ENCODE measurements at places on chromosomes 13 and 19. TPM values are rescaled to one million over a fixed set of nuclear protein-coding genes. Genes with fewer than 3 reads are reported as not detected.

GRCh38 chr19:571566-571974, 826 bp upstream of the BSG start:
- no peak for DNase-seq
- peak overlapping the region; percentile 100 for H3K4me3 ChIP-seq
- H3K27ac ChIP-seq = peak overlapping the region; percentile 96
- H3K36me3 ChIP-seq = no peaks in the 10 kb centered on the region
- H3K27me3 ChIP-seq = no peaks in the 10 kb centered on the region
- no peaks in the 10 kb centered on the region for H3K4me1 ChIP-seq

- H3K27ac ChIP-seq = no peak overlapping the region
- no peaks in the 10 kb centered on the region for H3K36me3 ChIP-seq
- no peaks in the 10 kb centered on the region for H3K27me3 ChIP-seq
- no peak for DNase-seq
- no peaks in the 10 kb centered on the region for H3K4me1 ChIP-seq
- no peak overlapping the region for H3K4me3 ChIP-seq
Observed at GRCh38 chr13:92136449-92137155, 738.2 kb downstream of the GPC5 start.

- no peaks in the 10 kb centered on the region for H3K27me3 ChIP-seq
- H3K4me3 ChIP-seq = no peak overlapping the region
- peaks cover 36% of the 10 kb centered on the region for H3K4me1 ChIP-seq
- no peaks in the 10 kb centered on the region for H3K36me3 ChIP-seq
Observed at GRCh38 chr19:49954933-49955332, 6.0 kb downstream of the SIGLEC11 start.

DNA sequence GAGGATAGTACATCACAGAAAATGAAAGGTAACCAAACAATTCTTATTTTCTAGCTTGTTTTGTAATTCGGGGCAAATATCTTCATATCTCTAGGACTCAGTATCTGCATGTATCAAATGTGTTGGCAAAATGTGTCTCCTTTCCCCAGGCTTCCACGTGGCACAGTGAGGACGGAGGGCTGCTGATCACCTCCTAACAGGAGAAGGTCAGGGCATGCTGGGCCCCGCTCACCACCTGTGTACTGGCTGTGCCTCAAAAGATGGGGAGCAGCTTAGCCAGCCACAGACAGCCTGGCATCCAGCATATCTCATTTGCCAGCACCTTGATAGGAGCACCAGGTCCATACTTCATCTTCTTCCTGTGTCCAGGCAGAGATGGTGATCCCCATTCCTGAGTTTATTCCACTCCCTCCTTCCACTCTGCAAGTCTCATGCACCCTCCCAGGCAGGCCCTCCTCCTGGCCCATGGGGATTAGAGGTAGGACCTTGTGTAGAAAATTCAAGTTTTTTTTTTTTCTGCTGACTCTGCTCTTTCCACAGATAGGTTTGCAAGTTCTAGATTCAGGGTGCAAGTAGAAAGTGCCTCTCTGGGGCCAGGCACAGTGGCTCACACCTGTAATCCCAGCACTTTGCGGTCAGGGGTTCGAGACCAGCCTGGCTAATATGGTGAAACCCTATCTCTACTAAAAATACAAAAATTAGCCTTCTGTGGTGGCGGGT, 1639.0 kb upstream of the SLC10A2 start:
- no peaks in the 10 kb centered on the region for H3K36me3 ChIP-seq
- H3K4me1 ChIP-seq = no peaks in the 10 kb centered on the region
- no peaks in the 10 kb centered on the region for H3K27me3 ChIP-seq
- H3K27ac ChIP-seq = no peak overlapping the region
- H3K4me3 ChIP-seq = no peak overlapping the region

GRCh38 chr13:80363890-80364503, 23.1 kb upstream of the SPRY2 start:
- DNase-seq = no peak
- H3K36me3 ChIP-seq = no peaks in the 10 kb centered on the region
- H3K4me1 ChIP-seq = peaks cover 4% of the 10 kb centered on the region
- H3K27ac ChIP-seq = no peak overlapping the region

GRCh38 chr13:24922387-24922744, 158.4 kb downstream of the RNF17 start:
- H3K36me3 ChIP-seq = no peaks in the 10 kb centered on the region
- no peaks in the 10 kb centered on the region for H3K27me3 ChIP-seq

DNA sequence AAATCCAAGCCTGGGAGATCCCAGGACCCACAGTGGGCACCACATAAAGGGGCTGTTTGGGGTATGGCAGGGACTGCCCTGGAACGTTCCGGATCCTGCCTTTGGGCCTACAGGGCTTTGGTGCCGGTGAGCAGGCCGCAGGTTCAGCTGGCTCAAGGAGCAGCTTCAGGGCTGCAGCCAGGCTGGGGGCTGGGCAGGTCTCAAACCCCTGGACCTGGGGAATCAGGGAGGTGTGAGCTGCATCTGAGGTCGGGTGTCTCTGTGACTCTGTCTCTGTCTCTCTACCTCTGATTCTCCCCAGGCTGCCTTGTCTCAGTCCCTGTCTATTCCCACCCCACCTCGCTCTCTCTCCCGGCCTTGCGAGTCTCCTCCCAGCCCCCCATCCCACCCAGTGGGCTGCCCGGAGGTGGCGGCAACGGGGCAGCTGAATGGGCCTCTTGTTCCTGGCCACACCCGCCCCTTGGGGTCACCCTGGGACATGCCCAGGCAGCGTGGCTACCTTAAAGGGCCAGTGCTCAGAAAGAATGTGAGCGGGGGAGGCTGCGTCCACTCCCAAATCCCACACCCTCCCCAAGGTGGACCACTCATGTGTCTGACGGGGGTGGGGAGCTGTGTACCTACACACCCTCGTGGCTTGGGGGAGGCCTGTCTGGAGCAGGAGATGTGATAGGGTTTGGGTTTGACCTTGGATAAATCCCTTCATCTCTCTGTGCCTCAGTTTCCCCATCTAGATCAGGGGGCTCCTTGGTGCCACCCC, 31.1 kb downstream of the NFIC start:
- H3K27me3 ChIP-seq = no peaks in the 10 kb centered on the region
- H3K4me3 ChIP-seq = peak overlapping the region; percentile 37
- peaks cover 3% of the 10 kb centered on the region for H3K36me3 ChIP-seq
- DNase-seq = peak; percentile 74

DNA sequence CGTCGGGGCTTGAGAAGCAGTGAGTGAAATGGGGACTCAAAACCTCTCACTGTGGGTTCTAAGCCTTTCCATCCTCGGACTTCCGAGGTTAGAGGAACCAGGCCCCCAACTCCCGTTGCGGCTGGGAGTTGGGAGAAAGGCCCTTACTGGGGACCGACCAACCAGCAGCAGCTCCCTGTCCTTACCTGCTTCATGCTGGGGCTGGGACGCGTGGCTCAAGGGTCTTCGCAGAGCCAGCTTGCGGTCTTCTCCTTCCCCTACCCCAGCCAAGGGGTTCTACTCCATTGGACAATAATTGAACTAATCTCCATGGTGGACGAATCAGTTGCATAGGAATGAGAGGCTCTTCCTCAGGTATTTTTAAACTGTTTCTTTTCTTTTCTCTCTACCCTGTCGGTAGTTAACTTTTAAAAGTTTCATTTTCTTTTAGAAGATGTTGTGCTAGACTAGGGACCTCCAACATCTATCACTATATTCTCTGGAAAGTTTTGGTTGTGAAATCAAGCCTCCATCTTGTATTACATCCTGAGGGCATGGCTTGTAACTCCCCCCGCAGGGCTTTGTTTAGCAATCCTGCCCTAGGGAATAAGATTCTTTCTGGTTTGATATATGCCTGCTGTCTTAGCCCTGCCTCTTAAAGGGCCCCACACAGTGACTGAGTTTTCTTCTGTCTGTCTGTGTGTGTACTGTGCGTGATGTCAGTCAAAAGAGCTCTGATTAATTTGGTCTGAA, 1027.1 kb upstream of the PCDH9 start:
- H3K4me3 ChIP-seq = no peak overlapping the region
- no peak for DNase-seq
- H3K4me1 ChIP-seq = no peaks in the 10 kb centered on the region

- H3K4me3 ChIP-seq = no peak overlapping the region
- no peaks in the 10 kb centered on the region for H3K4me1 ChIP-seq
- H3K36me3 ChIP-seq = peaks cover 59% of the 10 kb centered on the region
- H3K27ac ChIP-seq = no peak overlapping the region
Observed at GRCh38 chr13:114296448-114296847, 15.0 kb downstream of the UPF3A start.

The TUBB4A gene
- 2.0 TPM for total RNA-seq

All from sigmoid colon (tissue), 7 donors.